Pulmonary artery endothelial cell (primary cell): ENCODE measurements at places on chromosomes 7 and 10.

- no peak for DNase-seq
Measured at GRCh38 chr7:151406051-151406875, 3.6 kb downstream of the WDR86 start.

- DNase-seq, result no peak
Measured at GRCh38 chr7:105002-105401, 87.4 kb upstream of the FAM20C start.

DNA sequence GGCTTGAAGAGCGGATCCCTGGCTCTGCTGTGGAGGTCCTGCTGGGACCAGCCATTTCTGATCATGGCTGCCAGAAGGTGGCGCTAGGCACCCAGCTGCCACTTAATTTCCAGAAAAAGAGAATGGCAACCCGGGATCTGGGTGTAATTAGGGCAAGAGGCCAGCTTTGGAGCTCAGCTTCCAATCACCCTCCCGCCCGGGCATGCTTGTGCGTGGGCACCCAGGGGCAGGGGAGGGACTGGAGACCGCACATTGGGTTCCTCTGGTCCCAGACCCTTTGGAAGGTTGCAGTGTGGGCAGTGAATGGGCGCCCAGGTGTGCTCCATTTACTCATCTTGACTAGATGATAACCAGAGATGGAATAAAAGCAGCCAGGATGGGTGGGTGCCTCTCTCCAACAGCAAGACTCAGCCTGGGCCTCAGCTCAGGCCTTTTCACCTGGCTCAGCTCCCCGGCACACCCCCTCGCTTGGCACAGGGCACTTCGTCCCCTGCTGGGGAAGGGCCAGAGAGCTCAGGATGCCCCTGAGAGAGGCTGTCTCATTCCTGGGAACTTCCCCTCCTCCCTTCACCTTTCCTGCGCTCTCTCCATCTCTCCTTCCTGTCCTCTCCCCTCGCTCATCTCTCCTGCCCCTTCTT is 14.7 kb downstream of the FAM241B start:
- peak; percentile 7 for DNase-seq

DNA sequence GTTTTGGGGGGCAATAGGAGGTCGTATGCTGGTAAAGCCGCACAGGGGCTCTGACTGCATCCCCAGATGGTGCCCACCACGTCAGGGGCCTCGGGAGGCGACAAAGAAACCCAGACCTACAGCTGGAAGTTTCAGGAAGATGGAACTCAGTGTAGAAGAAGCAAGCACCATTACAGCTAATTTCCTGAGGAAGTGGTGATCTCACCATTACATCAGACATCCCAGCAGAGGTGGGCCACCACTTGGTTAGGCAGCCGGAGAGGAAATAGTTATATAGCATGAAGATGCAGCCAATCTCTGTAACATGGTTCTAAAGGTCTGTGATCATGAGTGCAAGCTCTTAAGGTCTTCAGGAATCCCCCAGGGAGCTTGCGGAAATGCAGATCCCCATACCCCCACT is 127.3 kb upstream of the PCBD1 start:
- DNase-seq, result peak; percentile 17

DNA sequence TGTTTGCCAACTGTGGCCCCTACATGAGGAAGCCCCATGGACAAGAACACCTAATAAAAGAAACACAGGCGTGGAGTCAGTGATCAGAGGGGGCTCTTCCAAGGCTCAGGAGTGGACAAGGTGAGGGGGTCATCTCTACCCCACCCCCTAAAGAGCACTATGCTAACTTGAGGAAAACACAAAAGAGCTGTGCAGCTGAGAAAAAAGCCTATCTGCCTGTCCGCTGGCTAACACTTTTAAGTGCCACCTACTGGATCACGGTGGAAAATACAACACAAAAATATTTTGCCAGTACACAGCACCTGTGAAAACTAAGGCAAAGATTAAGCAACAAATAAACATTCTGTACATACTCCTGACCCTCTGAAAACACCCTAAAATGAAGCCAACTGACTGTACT is 53.1 kb upstream of the COBL start:
- no peak for DNase-seq

DNA sequence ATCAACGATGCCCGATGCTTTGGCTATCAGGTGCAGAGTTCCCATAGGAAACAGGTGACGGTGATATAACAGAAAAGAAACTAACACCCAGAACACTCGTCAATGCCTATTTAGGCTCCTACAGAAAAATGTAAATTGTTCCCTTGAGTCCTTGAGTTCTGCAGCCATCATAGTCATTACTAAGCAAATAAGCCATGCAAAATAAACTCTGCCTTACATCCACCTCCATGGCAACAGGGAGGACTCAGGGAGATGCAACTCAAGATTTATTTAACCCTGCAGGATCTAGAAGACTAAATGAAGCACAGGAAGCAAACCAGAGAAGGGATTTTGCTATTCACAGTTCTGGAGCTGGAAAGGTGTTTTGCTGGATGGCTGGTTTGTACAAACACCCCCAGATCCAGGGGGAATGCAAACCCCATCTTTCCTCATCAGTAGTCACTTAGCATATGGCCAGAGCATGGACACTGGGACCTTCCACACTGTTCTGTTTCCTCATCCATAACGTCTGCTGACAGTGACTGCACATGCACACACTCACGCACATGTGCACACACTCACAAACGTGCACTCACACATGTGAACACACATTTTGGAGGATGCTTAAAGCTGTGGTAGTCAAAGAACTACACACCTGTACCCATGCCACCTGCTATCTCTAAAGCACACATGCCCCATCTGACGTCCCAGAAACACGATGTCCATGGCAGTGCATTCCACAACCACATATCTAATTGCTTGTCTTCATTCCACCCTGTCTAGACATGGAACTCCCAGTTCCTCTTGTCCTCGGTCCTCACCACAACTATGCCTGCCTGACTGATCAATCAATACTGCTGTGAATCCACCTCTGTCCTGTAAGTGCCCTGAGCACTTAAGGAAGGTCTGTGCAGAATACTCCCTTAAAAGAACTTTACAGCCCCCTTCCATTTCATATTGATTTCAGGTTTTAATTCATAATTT is 178.2 kb downstream of the COBL start:
- DNase-seq, result no peak

GRCh38 chr7:80902019-80902418 is 16.8 kb downstream of the SEMA3C start:
- no peak for DNase-seq

DNA sequence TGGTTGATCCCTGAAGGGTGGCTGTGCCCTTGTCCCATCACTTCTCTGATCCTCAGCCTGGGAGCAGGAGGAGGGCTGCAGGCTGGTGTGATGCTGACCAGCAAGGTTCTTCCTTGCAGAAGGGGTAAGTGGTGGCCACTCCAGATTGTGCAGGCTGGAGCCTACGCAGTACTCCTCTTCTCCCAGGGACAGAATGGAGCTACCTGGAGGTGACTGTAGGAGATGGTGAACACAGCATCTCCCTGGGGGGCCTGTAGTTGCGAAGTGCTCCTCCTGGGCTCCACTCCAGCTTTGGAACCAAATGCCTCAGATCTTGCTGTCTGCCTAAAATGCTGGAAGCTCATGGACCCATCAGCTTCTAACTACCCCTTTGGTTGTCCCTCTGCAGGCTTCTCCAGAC is 323.6 kb upstream of the PODXL start:
- DNase-seq, result no peak
